ENCODE measurements at places on chromosomes 5 and 9. TPM values are rescaled to one million over a fixed set of nuclear protein-coding genes. Genes with fewer than 3 reads are reported as not detected.

The TAS2R1 gene
- not detected for total RNA-seq

DNA sequence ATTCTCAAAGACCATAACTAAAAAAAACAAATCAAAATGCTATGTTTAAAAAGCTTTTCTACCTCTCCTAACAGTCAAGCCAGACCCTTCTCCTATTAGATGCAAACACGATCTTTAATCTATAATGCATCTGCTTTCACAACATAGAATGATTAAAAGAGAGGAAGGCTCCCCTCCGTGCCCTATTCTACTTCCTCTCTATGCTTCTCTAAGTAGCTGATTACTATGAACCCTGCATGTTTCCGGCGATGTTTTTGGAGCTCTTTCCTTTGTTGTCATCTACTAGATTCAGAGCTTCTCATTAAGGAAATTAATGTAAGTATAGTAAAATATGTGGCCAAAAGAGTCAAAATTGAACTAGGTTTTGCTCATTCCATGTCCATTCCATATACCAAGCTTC, 29.2 kb upstream of the CEP120 start:
- no peak for DNase-seq

DNA sequence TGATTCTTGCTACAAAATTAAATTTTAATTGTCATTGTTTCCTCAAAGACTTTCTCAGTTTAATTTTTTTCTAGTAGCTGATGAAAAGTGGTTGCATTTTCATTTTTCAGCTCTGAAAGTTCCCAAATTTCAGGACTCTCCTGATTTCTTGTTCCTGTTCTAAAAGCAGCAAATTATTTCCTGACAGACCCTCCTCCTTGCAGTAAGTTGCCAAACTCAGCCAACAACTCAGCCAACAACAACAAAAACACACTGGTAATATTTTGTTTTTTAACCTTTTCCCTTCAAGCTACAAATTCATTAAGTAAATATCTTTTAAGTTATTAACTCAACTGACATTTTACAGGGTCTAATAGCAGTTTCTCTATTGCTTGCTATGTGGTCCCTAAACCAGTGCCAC, 487.8 kb upstream of the NUDT12 start:
- DNase-seq, result no peak

- DNase-seq, result no peak
Observed at GRCh38 chr5:63690546-63690945, 271.7 kb downstream of the HTR1A start.

DNA sequence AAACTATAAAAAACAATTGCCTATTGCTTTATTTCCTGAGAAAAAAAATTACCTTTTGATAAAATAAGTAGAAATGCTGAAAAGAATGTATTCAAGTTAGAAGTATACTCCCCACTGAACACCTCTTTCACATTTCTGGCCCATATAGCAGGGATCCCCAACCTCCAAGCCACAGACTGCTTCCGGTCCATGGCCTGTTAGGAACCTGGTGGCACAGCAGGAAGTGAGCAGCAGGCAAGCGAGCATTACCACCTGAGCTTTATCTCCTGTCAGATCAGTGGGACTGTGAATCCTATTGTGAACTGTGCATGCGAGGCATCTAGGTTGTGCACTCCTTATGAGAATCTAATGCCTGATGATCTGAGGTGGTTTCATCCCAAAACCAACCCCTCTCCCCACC, 563.9 kb downstream of the RAB3C start:
- DNase-seq, result no peak

The SH2D3C gene
- not detected for total RNA-seq

DNA sequence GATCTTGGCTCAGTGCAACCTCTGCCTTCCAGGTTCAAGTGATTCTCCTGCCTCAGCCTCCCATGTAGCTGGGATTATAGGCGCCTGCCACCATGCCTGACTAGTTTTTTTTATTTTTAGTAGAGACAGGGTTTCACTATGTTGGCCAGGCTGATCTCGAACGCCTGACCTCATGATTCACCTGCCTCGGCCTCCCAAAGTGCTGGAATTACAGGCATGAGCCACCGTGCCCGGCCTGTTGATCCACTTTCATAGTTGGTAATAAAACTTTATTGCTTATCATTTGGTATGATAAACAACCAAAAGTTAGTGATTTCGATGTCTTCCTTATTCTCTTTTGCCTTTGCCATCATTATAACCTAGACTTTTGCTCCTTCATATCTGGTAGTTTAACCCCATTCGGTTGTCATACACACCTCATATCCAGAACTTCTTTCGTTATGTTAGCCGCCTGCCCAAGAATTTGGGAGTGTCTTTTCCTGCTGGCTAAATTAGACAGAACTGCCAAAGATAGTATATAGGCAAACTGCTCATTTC, 45.0 kb downstream of the UBE2R2 start:
- no peak for DNase-seq

The MSX2 gene
- total RNA-seq, result 11.1 TPM

DNA sequence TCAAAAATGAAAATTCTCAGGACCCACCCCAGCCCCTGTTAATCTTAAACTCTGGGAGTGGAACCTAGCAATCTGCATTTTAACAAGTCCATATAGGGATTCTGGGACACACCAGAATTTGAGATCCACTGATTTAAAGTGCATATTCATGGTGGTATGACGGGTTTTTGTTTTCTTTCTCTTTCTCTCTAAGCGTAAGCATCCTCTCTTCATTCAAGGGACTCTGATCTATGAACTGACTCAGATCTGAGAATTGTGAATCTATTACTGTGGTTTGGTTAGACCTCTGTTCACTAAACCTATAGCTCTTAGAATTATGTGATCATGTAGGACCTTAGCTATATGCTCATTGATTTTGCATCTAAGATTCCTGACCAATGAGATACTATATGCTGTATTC, 565.2 kb downstream of the CCDC171 start:
- DNase-seq, result no peak

GRCh38 chr5:168121138-168121494, 170.3 kb upstream of the WWC1 start:
- no peak for DNase-seq

GRCh38 chr9:504921-505740, 290.5 kb downstream of the DOCK8 start:
- DNase-seq, result peak; percentile 55

- no peak for DNase-seq
Observed at GRCh38 chr9:16879416-16879815, 8.9 kb upstream of the BNC2 start.

All from Daoy (cell line).